NCI-H146 (cell line): ENCODE measurements at places on chromosomes 6 and 20.

DNA sequence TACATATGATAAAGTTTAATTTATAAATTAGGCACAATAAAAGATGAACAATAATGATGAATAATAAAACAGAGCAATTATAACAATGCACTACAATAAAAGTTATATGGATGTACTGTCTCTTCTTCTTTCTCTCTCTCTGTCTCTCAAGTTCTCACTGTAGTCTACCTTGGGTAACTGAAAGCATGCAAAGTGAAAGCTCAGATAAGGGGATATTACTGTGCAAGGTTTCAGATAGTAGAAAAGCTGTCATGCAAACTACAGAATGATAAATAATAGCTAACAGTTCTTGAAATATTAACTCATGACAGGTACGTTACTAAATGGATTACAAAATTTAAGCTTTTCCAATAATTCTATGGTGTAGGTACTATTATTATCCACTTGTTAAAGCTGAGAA, 311.9 kb upstream of the PRDM1 start:
- no peak for DNase-seq

GRCh38 chr6:152879681-152880080, 103.2 kb downstream of the FBXO5 start:
- DNase-seq: no peak

DNA sequence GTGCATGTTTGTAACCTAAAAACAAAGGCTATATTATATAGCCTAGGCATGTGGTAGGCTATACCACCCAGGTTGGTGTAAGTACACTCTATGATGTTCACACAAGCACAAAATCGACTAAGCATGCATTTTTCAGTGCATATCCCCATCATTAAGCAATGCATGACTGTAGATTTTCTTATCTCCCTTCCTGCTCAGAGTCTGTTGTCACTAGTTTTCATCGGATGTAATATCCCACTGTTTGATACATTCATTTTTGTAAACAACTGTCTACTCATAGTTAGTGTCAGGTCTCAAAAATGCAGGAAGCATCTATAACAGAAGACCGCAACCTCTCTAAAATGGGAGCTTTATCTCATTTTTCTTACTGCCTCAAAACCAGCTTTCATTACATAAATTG, 70.7 kb downstream of the GFRAL start:
- DNase-seq: no peak

GRCh38 chr6:108652375-108652774, 91.7 kb downstream of the FOXO3 start:
- DNase-seq: no peak

DNA sequence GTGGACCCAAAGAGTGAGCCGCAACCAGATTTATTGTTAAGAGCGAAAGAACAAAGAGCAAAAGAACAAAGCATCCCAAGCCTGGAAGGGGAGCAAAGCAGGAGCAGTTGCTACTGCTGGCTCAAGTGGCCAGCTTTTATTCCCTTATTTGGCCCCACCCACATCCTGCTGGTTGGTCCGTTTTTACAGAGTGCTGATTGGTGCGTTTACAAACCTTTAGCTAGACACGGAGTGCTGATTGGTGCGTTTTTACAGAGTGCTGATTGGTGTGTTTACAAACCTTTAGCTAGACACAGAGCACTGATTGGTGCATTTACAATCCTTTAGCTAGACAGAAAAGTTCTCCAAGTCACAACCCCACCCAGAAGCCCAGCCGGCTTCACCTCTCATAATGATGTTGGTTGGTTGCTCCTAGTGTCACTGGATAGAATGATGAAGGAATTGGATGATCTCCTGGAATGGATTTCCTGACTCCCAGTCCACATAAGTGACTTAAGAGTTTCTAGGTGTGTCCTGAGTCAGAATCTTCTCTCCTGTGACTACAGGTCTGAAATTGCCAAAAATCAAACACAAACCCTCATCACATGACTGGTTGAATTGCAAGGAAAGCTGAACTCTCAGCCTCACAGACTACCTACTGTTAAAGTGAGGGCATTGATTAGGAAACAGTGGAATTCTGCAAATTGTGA, 52.1 kb upstream of the CAP2 start:
- no peak for DNase-seq

- DNase-seq: no peak
Observed at GRCh38 chr6:139514819-139515218, 140.4 kb upstream of the CITED2 start.

GRCh38 chr6:151494235-151494935, 568 bp downstream of the CCDC170 start:
- DNase-seq: peak; percentile 54

DNA sequence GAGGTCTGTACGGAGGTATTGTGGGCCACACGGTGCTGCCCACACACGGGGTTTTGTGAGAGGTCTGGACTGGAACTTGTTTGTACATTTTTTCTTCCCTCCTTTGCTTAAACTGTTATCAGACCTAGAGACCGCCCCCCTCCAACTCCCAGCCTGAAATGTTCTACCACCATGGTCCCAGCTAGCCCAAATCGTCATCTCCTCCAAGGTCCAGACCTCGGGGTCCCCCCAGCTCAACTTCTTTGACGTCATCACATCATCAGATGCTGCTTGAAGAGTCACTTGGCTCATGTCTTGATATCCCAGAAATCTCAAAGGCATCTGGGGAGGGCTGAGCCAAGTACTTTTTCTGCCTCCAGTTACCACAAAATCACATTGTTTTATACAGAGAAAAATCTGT, 2.8 kb upstream of the CCDC170 start:
- no peak for DNase-seq

GRCh38 chr6:10201606-10202510, 213.0 kb downstream of the TFAP2A start:
- DNase-seq: no peak

DNA sequence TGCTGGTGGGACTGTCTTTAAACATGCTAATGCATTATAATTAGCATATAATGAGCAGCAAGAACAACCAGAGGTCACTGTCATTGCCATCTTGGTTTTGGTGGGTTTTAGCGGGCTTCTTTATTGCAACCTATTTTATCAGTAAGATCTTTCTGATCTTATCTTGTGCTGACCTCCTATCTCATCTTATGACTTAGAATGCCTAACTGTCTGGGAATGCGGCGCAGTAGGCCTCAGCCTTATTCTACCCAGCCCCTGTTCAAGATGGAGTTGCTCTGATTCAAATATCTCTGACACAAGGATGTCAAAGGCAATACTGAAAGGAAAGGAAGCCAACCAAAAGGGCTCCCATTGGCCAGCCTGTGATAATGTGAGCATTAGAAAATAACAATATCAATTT, 29.8 kb upstream of the SEC63 start:
- DNase-seq: no peak

- no peak for DNase-seq
Observed at GRCh38 chr6:72175916-72176315, 289.6 kb downstream of the RIMS1 start.

DNA sequence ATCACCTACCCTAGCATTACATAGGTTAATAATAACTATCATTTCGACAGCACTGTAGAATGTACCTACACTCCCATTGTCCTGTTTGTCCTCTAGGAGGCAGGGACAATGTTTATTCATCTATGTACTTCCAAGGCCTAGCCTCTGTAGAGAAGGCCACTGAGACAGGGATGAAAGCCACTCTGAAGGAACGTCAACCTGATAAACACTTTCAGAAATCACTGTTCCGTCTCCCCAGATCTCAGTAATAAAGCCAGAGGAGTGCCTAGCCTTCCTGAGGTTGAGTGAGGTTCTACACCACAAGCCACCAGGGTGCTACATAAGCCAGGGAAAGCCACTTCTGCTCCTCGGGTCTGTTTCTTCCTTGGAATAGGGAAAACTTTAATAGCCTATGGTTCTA, 44.8 kb downstream of the POPDC3 start:
- no peak for DNase-seq

- no peak for DNase-seq
Observed at GRCh38 chr20:14632906-14633305, 295.5 kb upstream of the FLRT3 start.

- no peak for DNase-seq
Observed at GRCh38 chr20:48875914-48876240, 45.6 kb upstream of the ARFGEF2 start.

- DNase-seq: no peak
Observed at GRCh38 chr6:24858177-24858653, 59.5 kb upstream of the ARMH2 start.

DNA sequence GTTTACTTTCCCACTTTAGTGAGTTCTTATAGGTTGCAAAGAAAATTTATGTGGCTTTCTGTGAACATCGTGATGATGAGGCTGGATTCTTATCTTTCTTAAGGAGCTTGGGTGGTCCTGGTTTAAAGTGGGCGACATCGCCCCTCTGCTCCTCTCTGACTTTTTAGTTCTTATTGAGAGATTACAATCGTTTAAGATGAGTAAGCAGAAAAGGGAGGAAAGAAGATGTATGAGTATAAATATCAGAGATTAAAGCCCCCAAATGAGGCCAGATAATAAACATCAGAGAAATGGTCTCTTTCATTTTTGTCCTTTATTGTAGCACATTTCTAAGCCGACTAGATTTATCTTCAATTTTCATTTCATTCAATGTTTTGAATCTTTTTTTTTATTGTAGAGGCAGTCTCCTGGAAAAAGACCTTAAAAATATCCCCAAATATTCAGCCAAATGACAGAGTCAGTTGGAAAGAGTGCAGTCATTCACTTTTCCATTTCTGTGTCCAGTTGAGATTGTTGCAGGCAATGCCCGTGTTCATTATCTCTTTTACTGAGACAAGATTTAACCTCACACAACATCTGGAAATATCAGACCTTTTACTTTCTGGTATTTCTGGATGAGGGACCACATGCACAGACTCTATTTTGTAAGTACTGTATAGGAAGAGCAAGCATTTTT, 62.0 kb upstream of the PDE7B start:
- no peak for DNase-seq

GRCh38 chr6:82442061-82442719, 78.6 kb downstream of the TPBG start:
- peak; percentile 26 for DNase-seq

GRCh38 chr6:90631046-90631445, 44.2 kb upstream of the MAP3K7 start:
- DNase-seq: no peak

DNA sequence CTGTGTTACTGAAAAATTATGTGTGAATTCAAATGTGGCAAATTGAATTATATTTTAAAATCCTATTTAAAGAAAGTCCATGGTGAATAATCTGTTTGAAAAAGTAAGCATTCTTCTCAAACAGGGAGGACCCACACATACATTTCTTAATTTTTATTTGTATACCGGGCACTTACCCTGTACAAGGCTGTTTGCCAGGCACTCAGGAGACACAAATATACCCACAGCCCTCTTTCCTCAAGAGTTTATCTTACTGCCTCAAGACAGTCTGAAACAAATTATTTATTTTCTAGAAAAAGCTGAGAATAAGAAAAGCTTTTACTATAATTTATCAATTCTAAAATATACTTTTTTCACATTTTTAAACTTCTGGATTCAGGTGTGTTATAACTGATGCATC, 114.4 kb downstream of the TASP1 start:
- no peak for DNase-seq

DNA sequence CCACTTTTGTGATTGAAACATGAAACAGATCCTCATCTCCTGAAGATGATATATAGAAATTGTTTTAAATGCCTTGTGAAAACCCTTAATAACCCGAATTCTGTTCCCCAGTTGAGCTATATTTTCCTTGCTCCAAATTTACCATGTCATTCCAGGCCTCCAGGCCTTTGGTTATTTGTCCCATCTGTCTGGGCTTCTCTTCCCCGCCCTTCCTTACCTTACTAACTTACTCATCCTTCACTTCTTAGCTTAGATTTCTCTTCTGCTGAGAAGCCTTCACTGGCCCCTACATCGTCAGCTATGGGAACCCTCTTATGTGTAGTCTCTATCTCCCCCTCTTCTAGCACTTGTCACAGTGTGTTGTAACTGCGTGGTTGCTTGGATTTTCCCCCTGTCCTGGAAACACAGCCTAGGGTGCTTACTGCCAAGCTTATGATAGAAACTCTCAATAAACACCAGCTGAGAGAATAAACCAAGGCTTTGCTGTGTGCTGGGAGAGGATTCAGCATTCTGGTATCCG, 68.6 kb downstream of the SGK1 start:
- no peak for DNase-seq
